ENCODE measurements at places on chromosomes 2 and 18. TPM values are rescaled to one million over a fixed set of nuclear protein-coding genes. Genes with fewer than 3 reads are reported as not detected.

The MYO3B gene
- 0.81 TPM for total RNA-seq

The FRZB gene
- total RNA-seq, result 1.6 TPM

GRCh38 chr2:120546048-120546864 is 189.4 kb upstream of the GLI2 start:
- DNase-seq, result peak; percentile 83

The NT5DC4 gene
- total RNA-seq, result not detected

The SALL3 gene
- not detected for total RNA-seq

The TRIP12 gene
- 156 TPM for total RNA-seq
